ENCODE measurements at places on chromosomes 2 and 18. TPM values are rescaled to one million over a fixed set of nuclear protein-coding genes. Genes with fewer than 3 reads are reported as not detected.

The NEB gene
- total RNA-seq: 0.05 TPM

The TMEM200C gene
- 0.07 TPM for total RNA-seq

GRCh38 chr2:198186257-198186656 is 381.9 kb downstream of the PLCL1 start:
- DNase-seq: no peak

GRCh38 chr18:76315722-76316230 is 179.3 kb downstream of the ZNF516 start:
- DNase-seq: no peak

DNA sequence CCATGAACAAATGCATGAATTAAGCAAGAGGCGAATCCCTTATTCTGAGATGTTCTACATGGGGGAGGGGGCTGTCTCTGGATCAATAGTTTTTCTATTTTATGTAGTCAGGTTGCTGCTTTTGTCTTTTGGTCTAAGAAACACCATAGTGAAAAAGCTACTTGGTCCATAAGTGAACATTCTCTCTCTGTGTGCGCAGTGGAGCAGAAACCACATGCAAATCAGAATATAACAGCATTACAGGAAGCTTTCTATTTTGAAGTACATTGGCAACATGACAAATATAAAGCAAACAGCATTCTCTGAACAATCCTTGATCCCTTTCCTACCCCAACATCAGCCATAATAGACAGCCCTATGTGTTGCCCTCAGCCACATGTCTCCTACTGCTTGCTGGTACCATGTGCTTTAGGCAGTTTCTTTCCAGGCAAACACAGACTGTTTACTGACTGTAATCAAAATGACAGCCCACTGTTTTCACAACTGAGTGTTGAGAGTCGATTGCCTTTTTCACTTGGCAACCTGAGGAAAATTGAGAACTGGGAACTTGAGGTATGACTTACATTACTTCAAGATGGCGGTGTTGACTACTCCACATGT is 10.6 kb downstream of the SCN3A start:
- DNase-seq: no peak

- no peak for DNase-seq
These were observed 24.3 kb downstream of the WDSUB1 start for GRCh38 chr2:159262226-159262625.

DNA sequence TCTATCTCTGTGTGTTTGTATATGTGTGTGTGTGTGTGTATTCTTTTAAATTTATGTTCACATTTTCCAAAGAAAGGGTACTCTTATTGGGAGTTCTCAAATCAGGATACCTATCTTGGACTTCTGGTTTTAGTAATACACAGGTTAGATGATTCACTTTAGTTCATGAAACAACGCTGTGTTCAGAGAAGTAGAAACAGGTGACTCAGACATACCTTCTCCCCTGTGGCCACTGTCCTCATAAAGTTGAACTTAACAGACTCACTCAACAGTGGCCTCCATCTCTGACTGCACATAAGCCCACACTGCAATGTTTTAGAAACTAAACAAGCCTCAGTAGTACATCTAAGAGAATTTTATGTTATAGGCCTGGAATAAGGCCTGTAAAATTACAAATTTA is 566.6 kb upstream of the VRK2 start:
- no peak for DNase-seq

GRCh38 chr2:36967236-36967876 is 1.0 kb upstream of the STRN start:
- DNase-seq: no peak

- DNase-seq: no peak
These were observed 14.0 kb downstream of the KIF5C start for GRCh38 chr2:148888986-148889385.

DNA sequence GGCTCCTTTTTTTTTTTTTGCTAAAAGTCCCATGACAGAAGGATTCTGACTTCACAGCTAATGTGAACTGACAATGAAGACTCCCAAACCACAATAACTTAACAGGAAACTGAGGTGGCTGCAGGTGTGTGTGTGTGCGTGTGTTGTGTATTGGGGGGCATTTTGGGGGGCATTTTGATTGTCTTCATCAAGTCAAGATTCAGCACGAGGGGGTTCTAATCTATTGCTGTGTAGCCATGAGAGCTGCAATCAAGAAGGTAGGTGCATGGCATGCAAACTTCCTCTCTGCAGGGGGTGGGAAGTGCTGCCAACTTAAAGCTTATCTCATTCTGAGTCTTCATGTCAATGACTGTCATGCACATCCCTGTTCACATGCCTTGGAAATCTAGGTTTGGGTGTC is 25.2 kb downstream of the SPRED2 start:
- DNase-seq: no peak

DNA sequence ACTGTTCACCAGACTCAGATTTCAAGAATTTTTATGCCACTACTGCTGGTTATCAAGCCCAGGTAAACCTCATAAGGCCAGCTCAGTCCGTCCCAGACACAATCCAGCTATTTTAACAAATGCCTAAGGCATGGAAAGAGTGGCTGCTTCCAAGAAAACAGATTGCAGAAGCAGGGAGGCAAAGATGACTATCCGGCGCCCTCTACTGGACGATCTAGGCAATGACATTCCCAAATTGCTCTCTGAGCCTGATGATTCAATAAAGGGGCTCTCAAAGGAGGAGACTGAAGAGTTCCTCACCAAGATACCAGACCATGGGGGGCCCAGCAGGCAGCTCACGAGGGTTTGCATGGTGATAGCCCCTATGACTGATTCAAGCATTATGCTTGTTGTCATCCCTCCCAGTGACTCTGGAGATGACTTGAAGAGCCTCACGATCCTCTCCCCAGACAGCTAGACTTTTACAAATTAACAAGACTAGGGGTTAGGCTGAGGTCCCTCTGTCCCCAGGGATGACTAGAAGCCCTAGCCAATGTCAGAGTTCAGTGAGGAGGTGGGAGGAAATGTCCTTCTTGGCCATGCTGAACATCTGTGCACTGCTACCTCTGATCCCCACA is 25.0 kb downstream of the SERPINB8 start:
- DNase-seq: peak; percentile 12

GRCh38 chr2:183243758-183244157 is 119.5 kb downstream of the NUP35 start:
- no peak for DNase-seq

DNA sequence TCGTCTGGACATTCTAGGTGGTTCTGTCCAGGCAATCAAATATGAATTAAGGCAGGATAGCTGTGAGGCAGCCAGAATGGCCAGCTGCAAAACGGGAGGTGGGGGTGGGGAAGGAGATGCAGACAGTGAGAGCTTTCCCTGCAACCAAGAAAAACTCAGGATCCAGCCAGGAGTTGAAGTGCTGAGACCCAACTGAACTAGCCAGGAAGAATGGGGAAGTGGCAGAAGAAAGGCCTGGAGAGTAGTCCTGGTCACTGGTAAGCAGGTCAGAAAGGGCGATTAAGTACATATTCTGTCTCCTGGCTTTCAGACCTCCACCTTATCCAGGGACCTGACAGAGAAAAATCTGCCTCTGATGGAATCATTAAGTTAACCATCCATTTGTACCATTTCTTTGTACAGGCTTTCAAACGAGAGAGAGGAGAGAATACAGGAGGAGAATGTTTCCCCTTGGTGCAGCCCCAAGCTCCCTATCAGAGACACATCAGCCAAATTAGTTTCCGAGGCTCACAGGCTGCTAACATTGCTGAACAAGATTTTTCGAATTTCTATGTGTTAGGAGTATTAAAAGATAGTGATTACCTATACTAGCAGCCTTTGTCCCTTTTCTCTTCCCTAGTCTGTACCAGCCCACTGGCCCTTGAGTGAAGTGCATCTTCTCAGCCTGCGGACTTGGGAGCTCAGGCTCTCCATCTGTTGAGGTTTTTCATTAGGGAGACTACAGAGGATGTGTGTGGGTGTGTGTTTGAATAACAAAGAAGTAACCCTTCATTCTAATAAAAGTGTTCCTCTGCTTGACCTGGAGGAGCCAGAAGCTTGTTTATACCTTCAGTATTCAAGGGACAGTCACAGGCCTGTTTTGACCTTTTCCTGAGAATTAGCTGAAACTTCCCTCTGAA is 12.5 kb upstream of the HOXD1 start:
- DNase-seq: no peak

DNA sequence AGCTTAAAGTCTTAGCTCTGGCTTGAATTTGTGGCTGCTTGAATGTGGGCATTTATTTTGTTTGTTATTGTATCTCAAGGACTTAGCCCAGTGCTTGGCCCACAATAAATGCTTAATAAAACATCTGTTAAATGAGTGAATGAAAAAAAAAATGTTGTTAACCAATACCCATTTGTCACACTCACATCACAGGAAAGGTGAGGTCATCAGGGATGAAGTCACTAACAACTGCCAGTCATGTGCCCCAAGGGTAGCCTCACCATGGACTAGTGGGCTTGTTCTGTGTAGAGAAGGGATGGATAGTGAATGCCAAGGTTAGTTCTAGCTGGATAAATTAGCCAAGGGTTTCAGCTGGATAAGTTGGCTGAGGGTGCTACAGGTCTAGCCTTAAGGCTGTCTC is 3.0 kb downstream of the NRBP1 start:
- peak; percentile 32 for DNase-seq

DNA sequence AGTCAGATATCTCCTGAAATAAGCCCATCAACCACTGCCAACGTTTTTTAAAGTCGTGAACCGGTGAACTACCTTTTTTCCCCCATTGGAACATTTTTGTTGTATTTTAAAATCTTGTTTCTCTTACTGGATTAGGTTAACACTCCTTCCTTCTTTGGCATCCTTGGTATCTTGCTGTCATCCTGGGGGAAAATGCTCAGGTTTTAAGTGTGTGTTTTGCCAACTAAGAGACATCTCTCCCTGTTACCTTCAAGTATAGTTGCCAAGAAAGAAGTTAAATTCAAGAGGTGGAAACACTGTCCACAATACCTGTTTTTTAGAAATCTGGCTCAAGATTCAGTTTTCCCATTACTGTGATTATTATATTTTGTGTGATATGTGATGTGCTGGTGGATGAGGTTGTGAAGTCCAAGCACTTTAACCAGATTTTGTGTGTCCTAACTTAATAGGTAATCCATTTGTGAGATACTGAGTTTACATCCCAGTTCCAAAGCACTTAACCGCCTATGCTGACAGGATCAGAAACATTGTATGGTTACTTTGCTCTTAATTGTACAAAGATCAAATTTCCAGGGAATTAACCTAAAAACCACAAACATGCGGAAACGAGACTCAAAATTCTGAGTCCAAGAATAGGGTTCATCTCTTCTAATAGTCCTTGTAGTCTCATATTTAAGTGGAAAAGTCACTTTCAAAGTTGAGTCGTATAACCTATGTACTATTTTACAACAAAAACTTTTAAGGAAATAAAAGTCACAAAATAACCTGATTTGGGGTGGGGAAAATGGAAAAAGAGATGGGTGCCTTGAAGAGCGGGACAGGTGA is 1.3 kb upstream of the SP3 start:
- no peak for DNase-seq
